ENCODE measurements at places on chromosomes 2 and 18.

DNA sequence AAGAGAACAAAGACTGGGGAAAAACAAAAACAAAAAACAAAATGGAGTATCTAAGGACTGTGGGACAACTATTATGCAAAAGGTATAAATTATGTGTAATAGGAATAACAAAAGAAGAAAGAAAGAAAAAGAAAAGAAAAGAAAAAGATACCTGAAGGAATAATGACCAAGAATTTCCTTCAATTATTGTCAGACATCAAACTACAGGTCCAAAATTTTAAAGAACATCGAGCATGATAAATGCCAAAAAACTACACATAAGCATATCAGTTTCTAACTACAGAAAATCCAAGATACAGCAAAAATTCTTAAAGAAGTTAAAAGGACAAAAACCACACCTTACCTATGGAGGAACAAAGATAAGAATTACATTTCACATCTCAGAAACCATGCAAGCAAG, 93.0 kb downstream of the SPIRE1 start:
- DNase-seq, result no peak

GRCh38 chr18:79952996-79953559, 1.6 kb upstream of the SLC66A2 start:
- DNase-seq, result no peak

DNA sequence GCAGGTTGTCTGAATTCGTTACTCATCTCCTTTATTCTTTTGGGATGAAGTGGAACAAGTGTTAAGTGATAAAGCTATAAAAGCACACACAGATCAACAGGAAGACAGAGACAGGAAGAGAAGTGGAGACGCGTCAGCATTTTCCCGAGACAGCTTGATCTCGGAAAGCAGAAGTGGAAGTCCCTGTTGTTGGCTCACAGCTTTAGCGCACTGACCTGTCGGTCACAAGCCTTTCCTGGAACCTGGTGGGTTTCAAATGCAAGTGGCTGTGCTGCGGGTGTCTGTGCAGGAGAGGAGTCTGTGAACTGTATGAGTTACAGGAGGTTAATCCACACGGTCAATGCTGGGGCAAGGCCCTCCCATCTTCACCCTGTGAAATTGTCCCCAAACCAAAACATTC, 116.6 kb upstream of the PELI1 start:
- no peak for DNase-seq

DNA sequence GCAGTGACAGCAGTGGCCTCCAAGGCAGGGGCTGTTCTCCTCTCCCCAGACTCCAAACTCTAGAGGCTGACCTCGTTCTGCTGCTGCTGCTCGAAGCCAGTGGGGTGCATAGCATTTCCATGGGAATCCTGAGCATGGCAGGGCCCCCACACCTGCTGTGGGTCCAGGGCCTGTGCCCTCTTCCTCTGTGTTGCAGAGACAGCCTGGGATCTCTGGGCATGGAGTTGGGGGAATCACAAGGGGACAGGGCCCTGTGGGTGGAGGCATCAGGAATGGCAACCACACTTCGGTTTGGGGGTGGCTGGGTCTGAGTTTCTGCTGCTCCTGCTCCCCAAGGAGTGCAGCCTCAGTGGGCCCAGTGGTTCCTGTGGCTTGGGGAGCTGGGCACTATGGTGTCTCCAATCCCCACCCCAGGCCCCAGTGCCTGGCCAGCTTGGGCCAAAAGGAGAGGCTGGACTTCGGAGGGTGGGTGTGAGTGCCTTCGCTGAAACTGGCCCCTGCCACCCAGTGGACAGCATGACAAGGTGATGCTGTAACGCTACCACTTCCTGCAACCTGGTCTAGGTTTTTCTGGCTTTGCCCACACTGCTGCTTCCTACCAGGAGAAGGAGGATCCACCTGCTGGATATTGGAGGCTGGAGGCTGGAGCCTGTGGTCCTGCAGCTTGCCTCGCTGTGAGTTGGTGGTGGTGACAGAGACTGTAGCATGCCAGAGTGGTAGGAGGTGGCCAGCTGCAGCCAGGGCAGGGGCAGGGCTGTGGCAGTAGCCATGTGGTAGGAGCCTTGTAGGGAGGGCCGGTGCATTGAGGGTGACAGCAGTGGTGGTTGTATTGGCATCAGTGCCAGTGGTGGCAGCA, 56.6 kb downstream of the SOWAHC start:
- no peak for DNase-seq

- no peak for DNase-seq
Measured at GRCh38 chr18:28504066-28504465, 327.1 kb upstream of the CDH2 start.

GRCh38 chr2:54015798-54016699, 45.3 kb upstream of the PSME4 start:
- DNase-seq, result no peak

GRCh38 chr2:14756981-14757657, 124.6 kb downstream of the LRATD1 start:
- no peak for DNase-seq

DNA sequence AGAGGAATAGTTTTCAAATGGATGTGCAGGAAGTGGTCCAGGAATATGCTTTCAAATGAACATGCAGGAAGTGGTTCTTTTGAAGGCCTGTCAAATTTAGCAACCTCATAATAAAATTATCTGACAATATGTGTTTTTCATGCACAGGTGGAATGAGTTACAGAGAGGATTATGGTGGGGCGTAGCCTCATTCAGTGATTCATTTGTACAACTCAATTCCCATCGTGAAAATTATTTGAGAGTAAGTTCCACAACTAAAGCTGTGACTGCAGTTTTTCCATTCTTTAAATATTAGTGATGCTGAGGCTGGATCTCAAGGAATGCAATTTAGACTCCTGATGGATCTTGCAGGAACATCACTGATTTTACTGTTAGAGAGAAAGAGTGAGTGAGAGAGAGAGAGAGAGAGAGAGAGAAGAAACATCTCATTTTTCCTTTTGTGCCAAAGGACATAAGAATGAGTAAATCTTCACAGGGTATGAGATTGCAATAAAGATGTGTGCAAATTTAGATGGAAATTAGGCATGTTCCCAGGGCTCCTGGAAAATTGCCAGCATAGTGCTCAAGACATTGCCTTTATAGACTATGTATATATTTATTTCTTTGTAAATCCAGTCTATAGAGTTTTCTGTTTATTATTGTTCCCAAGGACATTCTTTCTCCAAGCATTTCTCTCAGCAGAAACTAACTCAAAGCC, 394.9 kb upstream of the ZEB2 start:
- no peak for DNase-seq
